ENCODE measurements at places on chromosomes 12 and 14. TPM values are rescaled to one million over a fixed set of nuclear protein-coding genes. Genes with fewer than 3 reads are reported as not detected.

The UNC119B gene
- total RNA-seq = 23.5 TPM

The PRKCH gene
- total RNA-seq = 26.4 TPM

The IL22 gene
- total RNA-seq = not detected

The RIMBP2 gene
- not detected for total RNA-seq

The CCDC184 gene
- 2.6 TPM for total RNA-seq

The GALNT16 gene
- total RNA-seq = 11.7 TPM

The LBHD2 gene
- total RNA-seq = not detected

The RD3L gene
- not detected for total RNA-seq

The GALNT8 gene
- total RNA-seq = 3.1 TPM

The SDSL gene
- 2.4 TPM for total RNA-seq

The ATL1 gene
- total RNA-seq = 20.6 TPM

The ZCRB1 gene
- 22.2 TPM for total RNA-seq

The DHRS7 gene
- 90.4 TPM for total RNA-seq

The PLEK2 gene
- 1.2 TPM for total RNA-seq

The DIO3 gene
- total RNA-seq = 4.6 TPM

The ISM2 gene
- not detected for total RNA-seq

The ENDOU gene
- not detected for total RNA-seq

The DEPDC4 gene
- total RNA-seq = not detected

Data from tibial nerve (tissue), 4 donors.